Suppressor macrophage (primary cell): ENCODE measurements at places on chromosomes 5 and 9.

- no peak for DNase-seq
Measured at GRCh38 chr5:652773-653350, 40.3 kb downstream of the TPPP start.

DNA sequence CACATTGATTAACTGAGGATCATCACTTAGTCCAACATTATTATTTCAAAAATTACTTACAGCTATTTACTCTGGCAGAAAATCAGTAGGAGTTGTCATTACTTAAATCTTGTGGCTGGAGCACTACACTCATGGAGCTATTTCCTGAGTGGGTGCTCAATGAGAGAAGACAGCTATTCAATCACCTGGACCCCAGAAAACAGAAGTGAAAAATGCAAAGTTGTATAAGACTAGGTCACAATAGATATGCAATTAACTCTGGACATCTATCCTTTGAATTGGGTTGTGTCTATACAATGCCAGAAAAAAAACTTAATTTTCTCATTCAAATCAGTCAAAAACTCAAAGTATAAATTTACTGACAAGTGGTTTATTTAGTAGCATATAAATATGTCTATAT, 340.9 kb downstream of the EFNA5 start:
- no peak for DNase-seq

GRCh38 chr9:33154371-33154770, 12.8 kb downstream of the B4GALT1 start:
- no peak for DNase-seq

GRCh38 chr9:10235376-10235775, 377.4 kb downstream of the PTPRD start:
- DNase-seq: no peak

- no peak for DNase-seq
Measured at GRCh38 chr9:134223091-134223490, 58.7 kb upstream of the RNU6ATAC start.

- DNase-seq: no peak
Measured at GRCh38 chr9:22228542-22228941, 218.1 kb upstream of the DMRTA1 start.

DNA sequence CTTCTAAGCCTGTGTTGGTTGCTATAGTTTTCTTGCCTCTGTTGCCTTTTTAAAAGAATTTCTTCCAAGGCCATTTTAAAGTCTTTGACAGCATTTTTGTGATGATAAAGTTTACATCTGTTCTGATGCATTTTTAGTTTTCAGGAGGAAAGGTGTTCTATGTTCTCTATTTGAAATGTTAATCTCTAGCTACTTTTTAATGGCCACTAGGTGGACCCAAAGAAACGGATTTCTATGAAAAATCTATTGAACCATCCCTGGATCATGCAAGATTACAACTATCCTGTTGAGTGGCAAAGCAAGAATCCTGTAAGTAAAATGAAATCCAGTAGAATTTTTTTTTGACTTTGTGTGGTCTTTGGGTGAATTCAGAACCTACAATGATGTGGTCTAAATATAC, 60.2 kb downstream of the MELK start:
- peak; percentile 66 for DNase-seq

DNA sequence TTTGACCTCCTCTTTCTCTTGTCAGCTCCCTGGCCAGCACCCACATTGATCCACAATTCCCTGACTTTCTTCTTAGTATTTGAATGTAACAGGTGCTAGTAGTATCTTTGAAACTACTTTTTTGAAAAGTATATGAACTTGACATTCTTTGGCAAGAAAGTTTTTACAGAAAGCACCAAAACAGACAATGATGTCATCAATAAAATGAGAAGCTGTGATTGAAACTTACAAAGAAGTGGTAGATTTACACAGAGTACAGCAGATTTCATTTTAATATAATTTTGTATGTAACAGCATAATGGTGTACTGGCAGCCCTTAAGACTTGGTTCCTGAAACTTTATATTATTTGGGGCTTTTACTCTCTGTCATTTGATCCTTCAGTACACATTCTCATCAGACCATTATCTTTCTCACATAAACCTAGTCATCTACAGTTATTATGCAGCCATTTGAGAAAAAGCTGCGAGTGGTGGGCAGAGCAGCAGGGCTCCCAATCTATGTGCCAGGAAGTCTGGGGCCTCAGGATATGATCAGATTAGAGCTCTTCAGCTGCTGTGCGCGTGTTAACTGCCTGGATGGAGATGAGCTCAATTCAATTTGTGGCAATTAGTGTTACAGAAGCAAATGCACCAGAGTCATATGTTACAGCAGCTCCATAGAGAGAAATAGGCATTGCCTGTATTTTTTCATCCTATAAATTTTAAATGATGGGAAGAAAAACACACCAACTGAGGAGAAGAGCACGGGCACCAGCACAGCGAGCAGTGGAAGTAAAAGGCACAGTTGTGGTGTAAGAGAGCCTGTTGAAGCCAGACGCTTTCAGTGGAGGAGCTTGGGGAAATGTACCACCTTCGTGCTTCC, 126.1 kb downstream of the STARD4 start:
- DNase-seq: no peak

DNA sequence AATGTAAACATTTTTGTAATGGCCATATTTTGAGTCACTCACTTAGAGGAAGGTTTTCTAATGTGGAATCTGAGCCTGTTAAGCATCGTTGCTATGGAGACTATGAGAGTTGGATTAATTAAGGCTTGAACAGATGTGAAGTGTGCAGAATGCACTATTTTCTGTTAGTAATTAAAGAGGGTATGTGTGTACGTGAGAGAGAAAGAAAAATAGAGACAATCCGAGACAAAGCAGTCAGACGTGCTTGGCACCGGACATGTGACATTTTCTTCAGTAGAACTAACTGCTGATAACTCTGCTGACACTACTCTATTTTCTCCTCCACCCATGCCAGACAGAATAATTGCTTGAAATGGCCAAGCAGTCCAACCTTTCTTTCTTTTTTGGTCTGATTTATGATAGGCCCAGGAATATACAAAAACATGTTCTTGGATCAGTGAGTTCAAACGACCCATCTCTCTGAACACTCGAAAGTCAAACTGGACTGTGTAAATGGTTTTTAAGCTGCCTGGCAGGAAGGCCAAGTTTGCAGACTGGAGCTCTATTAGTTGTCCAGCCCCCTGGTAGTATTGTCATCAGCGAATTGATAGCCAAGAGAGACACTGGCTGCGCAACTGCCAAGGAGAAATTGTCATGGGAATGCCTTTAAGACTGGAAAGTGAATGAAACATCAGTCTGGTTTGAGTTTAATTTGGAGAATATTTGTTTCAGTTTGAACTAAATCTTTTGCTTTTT, 322.1 kb downstream of the ARHGEF28 start:
- no peak for DNase-seq

DNA sequence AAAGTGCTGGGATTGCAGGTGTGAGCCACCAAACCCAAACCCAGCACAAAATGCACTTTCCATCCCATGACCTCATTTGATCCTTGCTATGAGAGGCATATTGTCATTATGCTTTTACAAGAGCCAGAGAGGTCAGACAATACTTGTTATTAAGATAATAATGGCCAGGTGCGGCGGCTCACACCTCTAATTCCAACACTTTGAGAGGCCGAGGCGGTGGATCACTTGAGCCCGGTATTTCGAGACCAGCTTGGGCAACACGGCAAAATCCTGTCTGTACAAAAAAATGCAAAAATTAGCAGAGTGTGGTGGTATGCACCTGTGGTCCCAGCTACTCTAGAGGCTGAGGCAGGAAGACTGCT, 55.9 kb upstream of the IL17B start:
- no peak for DNase-seq

- no peak for DNase-seq
Measured at GRCh38 chr5:14743601-14744295, 79.2 kb downstream of the OTULIN start.

- DNase-seq: no peak
Measured at GRCh38 chr9:137228506-137228967, 1.2 kb downstream of the RNF224 start.

DNA sequence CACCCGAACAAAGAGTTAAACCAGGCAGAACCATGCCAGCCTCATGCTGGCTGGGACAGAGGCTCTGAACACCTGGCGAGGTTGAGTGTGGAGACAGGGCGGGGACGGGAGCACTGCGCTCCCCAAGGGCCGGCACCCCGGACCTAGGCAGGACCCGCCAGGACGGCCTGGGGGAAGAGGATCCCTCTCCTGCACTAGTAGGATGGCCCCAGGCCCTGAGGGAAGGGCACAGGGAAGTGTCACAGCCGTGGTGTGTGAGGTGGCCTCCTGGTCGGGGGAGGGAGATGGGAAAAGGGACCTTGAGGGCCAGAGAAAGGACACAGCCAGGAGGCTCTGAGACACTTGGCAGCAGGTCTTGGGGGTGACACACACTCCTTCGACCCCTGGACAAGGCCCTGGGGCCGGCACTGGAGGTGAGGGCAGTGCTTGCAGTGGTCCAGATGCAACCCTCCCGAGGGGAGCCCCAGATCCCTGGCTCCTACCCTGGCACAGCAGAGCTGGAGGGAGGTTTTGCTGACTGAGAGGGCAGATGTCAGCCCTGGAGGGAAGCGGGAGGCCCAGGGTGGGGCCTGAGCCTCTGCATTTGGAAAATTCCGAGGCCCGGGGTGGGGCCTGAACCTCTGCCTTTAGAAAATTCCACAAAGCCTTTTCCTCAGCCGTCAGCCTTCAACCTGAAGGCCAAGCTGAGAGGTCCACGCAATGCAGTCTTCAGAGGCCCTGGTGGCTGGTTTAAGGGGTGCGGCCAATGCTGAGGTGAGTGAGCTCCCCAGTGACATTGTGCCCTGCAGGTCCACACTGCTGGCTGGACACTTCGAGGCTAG, 24.8 kb upstream of the TERT start:
- DNase-seq: no peak

DNA sequence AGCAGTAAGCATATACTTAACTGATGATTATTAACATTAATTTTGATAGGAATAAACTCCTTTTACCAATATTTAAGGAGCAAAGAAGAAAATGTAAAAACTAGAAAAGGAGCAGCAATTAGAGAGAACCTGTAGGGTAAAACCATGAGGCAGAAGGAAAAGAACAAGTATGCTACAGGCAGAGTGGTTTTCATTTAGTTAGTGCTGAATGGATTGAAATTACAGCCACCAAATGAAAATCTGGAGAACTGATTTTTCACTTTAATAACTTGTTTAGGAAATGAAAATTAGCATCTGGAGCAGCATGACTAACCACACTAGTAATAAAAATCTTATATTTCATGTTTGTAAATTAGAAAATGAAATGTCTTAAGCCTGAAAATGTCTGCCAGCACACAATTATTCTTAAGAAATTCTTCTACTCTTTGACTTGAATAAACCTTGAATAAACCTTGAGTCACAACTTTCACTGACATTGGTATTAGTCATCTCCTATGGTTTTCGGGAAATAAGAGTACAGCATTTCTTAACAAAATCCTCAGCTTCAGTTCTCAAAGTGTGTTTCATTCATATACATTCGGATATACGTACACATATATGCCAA, 1504.9 kb upstream of the C9orf72 start:
- no peak for DNase-seq

DNA sequence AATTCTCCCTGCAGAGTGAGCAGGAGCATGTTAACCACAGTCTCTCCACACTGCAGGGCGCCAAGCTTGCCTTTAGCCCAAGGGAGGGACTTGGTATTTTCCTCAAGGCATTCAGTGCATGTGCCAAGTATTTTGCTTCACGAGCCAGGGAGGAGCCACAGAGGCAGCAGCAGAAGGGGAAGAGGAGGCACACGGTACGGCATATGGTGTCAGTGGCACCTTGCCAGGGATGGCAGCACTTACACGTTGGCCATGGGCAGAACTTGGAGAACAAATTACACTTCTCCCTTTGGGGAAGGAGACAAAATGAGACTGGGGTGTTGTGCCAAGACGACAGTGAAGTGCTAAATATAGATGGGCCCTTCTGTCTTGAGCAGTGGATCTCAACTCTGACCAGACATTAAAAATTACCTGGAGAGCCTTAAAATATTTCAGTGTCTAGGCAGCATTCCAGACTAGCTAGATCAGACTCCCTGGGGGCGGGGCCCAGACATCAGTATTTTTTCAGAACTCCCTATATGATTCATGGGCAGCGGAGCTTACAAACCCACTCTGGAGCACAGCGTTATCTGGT, 155.8 kb downstream of the DRD1 start:
- no peak for DNase-seq

GRCh38 chr9:27732494-27732893, 159.2 kb upstream of the C9orf72 start:
- DNase-seq: no peak

GRCh38 chr5:86465052-86465838, 152.5 kb upstream of the COX7C start:
- no peak for DNase-seq

DNA sequence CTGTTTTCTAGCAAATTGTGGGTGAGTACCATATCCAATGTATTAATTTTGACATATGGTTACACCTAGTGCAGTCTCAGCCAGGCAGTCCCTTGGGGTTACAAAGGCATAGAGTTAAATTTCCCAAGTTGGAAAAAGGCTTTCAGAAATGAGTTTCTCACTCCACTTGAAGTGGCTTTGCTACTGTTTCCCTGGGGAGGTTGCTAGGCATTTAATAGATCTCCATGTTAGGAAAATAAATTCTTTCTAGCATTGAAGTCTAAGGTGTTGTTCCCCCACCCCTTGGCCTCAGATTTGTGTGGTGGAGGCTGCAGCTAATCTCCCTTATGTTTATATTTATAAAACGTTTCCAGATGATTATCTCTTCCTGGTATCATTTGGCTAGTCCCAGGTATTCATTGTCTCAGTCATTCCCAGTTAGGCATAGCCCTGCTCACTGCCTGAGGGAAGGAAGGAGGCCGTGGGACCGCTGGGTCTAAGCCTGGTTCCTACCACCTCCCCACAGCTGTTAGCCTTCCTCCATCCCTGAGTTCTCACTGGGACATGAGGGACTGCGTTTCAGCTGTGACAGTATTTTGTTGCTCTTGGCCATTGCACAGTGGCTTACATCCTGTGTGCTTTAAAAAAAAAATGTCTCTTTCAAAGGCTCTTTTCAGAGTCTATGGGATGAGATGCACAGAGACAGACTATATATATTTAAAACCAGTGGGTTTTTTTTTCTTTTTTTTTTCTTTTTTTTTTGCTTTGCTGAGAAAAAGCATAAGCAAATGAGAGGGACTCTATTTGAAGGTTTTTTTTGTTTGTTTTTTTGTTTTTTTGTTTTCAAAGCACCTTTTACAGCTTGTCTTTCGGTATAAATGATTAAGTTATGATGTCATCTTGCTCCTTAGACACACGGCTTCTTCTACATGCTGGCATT, 121.5 kb downstream of the MAST4 start:
- DNase-seq: no peak
